A673 (cell line): ENCODE measurements at places on chromosomes 11 and 22.

- no peaks in the 10 kb centered on the region for H3K36me3 ChIP-seq
- DNase-seq = no peak
- no peaks in the 10 kb centered on the region for H3K4me1 ChIP-seq
- peaks cover 29% of the 10 kb centered on the region for H3K27me3 ChIP-seq
- no peak overlapping the region for H3K4me3 ChIP-seq
Measured at GRCh38 chr22:39910876-39911613, 10.2 kb downstream of the GRAP2 start.

DNA sequence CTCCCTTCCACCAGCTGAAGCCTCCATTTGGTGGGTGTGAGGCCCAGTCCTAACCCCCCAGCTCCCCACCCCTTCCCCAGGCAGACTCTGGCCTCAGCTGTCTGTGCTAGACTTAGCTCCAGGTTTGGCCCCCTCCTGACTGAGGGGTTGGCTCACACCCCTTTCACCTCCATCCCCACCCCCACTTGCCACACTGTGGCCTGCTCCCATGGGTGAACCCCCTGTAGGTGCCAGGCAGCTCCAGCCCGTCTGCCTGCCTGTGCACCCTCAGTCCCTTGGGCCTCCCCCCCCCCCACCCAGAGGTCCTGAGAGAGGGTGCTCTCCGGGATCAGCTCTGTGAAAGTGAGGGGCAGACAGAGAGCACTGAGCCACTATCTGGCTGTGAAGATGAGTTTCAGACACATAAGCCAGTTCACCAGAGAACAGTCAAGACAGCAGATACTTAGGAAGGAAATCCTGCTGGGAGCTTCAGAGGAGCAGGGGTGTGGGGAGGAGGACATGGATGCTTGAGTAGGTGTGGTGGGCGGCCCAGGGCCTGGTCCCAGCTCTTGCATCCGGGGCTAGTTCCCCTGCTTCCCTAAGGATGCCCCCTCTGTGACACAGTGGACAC is 36.2 kb downstream of the PPM1F start:
- H3K4me1 ChIP-seq = no peaks in the 10 kb centered on the region
- no peak overlapping the region for H3K4me3 ChIP-seq
- H3K36me3 ChIP-seq = no peaks in the 10 kb centered on the region
- peak; percentile 33 for DNase-seq

DNA sequence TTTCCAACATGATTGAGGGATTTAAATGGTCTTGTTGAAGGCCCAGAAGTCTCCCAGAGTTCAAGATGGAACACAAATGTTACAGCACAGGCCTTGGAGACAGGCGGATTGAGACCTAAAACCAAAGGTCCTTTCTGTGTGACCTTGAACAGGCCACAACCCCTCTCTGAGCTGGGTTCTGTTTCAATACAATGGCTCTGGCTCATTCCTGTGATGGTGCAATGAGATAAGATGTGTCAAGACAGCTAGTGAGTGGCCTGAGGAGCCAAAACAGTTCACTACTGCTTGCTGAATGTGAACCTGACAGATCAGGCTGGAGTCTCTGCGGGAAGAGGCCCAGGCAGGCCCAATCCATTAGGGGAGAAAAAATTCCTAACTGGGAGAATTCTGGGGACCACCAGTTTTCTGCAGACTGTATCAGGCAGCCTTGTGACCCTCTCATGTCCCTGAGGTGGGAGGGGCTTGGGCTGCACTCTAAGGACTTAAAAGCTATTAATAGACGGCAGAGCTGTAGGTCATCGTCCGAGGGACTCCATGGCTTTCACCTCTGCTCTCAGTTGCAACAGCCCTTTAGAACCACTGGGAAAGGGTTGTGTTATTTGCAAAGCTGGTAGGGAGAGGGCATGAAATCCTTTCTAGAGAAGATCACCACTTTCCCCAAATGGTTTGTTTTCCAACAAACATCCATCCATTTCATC is 126.1 kb upstream of the TEAD1 start:
- H3K4me3 ChIP-seq = no peak overlapping the region
- no peaks in the 10 kb centered on the region for H3K4me1 ChIP-seq
- no peaks in the 10 kb centered on the region for H3K27me3 ChIP-seq

DNA sequence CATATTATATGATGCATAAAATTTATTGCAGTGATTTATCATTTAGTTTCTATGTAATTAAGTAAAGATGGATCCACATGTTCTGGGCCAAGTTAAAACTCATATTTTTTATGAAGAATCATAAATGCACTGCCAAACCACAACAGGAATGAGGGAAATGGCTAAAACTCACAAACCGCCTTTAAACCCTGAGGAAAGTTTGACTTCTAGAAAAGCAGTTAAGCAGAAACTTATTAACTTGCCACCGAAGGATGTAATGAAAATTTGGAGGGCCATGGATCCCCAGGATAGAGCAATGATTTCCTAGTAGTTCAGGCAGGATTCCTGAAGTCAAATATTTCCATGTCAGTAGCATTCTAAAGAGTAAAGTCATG is 218.3 kb upstream of the CTSC start:
- H3K4me3 ChIP-seq = no peak overlapping the region
- peaks cover 2% of the 10 kb centered on the region for H3K27me3 ChIP-seq
- H3K27ac ChIP-seq = no peak overlapping the region
- no peaks in the 10 kb centered on the region for H3K4me1 ChIP-seq
- H3K36me3 ChIP-seq = no peaks in the 10 kb centered on the region

DNA sequence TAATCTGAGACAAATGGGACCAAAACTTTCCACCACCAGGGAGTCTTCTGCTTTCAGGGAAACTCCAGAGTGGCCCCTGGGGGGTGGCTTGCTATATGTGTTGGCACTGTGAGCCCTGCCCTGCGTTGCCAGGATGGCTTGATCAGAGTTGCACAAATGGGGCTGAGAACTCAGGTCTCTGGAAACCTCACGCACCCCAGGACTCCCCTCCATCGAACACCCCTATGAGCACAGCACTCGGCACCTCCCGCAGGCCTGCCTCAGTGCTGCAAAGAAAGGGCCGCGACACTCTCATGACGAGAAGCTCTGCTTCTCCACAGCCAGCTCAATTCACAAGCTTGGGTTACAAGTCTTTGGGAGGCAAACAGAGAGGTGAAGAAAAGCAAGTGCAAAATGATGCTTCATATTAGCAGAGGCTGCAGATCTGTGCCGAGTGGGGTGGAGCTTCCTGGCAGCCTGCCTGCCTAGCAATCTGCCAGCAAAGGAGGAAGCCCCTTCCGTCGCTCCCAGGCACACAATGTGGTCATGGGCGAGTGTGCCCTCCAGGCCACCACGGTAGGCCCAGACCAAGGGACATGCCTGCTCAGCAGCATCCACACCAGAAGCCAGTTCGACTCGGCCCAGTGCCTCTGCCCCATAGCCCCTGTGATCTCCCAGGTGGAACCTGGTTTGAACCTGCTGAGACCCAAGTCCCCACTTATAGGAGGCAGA is 55.7 kb downstream of the MYH9 start:
- peaks cover 85% of the 10 kb centered on the region for H3K4me1 ChIP-seq
- H3K27ac ChIP-seq = peak overlapping the region; percentile 96
- H3K36me3 ChIP-seq = peaks cover 15% of the 10 kb centered on the region

DNA sequence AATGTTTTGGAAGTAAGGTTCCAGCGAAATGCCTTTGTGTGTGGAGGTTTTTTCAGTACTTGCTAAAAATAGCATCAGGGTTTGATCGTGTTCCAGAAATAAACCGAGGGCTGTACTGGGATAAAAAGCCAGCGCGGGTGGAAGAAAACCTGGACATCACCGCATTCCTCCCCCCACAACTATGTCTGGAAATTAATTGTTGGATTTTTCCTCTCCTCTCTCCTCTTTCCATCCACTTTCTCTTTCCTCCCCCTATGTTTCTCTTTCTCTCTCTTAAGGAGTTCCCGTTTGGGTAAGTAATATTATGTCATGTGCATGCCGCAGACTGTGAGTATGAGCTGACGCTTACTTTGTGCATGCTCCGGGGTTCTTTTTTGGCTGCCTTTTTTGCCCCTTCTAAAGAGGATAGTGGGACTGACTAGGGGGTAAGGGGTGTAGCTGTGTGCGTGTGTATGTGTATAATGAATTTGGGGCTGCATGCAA is 104.2 kb upstream of the HSD17B12 start:
- no peak for DNase-seq
- H3K4me3 ChIP-seq = peak overlapping the region; percentile 39

- no peaks in the 10 kb centered on the region for H3K36me3 ChIP-seq
- no peaks in the 10 kb centered on the region for H3K4me1 ChIP-seq
- no peak overlapping the region for H3K27ac ChIP-seq
- H3K27me3 ChIP-seq = no peaks in the 10 kb centered on the region
- no peak for DNase-seq
Measured at GRCh38 chr11:107710301-107710700, 1.6 kb downstream of the SLN start.

- H3K4me1 ChIP-seq = peaks cover 22% of the 10 kb centered on the region
- H3K27ac ChIP-seq = peak within 1 kb of the TSS; percentile 95
- no peaks in the 10 kb centered on the region for H3K36me3 ChIP-seq
- peak within 1 kb of the TSS; percentile 89 for H3K4me3 ChIP-seq
- DNase-seq = peak; percentile 95
- H3K27me3 ChIP-seq = no peaks in the 10 kb centered on the region
Measured at GRCh38 chr22:20507253-20508066, at the start of gene MED15. Gene MED15 (plus strand): TSS chr22:20507610. CDS start chr22:20507679, 69 bp downstream.

GRCh38 chr11:83349296-83349695 is 63.1 kb upstream of the CCDC90B start:
- H3K4me1 ChIP-seq = no peaks in the 10 kb centered on the region
- H3K4me3 ChIP-seq = no peak overlapping the region
- no peaks in the 10 kb centered on the region for H3K27me3 ChIP-seq
- no peaks in the 10 kb centered on the region for H3K36me3 ChIP-seq
- no peak for DNase-seq

DNA sequence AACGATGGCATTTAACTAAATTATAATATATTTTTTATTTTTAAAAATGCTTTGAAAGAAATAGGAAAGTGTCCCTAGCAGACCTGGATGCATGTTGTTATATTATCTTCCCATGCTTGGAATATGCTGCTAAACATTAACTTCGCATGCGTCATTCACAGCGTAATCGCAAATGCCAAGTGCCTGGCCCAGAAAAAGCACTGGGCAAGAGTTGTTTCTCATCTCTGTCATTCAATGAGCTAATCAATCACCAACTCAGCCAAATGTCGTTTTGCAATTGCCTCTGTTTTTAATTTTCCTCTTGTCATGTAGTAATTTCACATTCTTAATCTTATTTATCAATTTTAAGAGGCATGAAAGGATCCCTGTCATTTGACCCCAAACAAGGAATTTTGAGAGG is 1421.9 kb downstream of the BRD1 start:
- H3K4me1 ChIP-seq = no peaks in the 10 kb centered on the region
- H3K4me3 ChIP-seq = no peak overlapping the region
- no peak for DNase-seq
- H3K27ac ChIP-seq = no peak overlapping the region

GRCh38 chr11:36703055-36703404 is 105.0 kb upstream of the RAG2 start:
- H3K27ac ChIP-seq = no peak overlapping the region
- DNase-seq = peak; percentile 37
- no peaks in the 10 kb centered on the region for H3K27me3 ChIP-seq
- H3K36me3 ChIP-seq = no peaks in the 10 kb centered on the region
- H3K4me1 ChIP-seq = peaks cover 15% of the 10 kb centered on the region

DNA sequence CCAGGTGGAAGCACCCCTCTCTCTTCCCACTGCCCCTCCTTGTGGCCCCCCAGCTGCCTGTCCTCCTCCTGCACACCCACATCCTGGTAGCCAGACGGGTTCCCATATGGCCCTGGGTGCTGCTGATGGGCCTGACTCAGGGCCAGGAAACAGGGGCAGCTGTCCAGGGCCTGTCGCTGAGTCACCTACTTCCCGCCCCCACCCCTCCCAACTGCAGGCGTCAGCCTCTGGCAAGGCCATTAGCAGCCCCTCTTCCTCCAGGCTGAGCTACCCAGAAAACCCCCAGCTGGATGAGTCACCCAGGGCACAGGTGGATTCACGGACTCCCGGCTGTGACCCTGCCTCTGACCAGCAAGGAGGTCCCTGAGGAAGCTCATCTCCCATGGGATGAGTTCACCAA is 6.9 kb upstream of the GAL start:
- H3K4me3 ChIP-seq = no peak overlapping the region
- H3K36me3 ChIP-seq = no peaks in the 10 kb centered on the region
- H3K4me1 ChIP-seq = no peaks in the 10 kb centered on the region
- no peak overlapping the region for H3K27ac ChIP-seq

DNA sequence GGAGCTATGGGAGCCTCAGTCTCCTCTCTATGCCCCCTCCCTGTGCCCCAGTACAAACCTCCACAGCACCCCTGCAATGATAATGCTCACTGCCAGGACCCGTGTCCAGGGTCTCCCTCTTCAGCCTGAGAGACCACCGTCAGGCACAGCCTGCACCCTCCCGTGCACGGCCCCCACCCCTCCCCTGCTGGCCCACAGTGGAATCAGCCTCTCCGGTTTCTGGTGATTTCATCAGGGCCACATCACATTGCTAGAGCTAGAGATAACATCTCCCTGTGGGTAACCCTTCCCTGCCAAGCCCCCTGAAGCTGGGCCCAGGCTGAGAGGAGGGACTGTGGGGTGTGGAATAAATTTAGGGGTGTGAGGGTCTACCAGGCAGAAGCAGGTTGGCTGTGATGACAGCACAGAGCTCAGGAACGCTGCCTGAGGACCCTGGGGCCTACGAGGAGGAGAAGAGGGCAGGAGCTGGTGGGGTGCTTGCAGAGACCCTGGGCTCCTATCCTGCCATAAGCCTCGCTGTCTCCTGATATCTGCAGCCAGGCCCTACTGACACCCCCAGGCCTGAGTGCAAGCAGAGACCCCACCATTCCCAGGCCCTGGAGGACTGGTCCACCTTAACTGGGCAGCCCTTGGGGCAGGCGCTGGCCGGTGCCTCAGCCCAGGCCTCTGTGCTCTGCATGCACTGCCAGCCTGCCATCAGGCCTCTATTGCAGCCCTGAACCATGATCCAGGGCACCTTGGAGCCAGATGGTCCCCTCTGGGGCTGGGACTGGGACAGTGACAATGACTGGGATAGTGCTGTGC is at the start of gene KLHDC7B:
Gene KLHDC7B, plus strand, starts transcription at position 378 of the 804 bp plus-strand sequence. Its CDS starts 345 bp downstream, at position 723.
- peak; percentile 39 for DNase-seq
- peak within 1 kb of the TSS; percentile 42 for H3K27ac ChIP-seq
- H3K27me3 ChIP-seq = no peaks in the 10 kb centered on the region
- H3K4me3 ChIP-seq = no peak within 1 kb of the TSS
- peaks cover 13% of the 10 kb centered on the region for H3K4me1 ChIP-seq
